ENCODE measurements at places on chromosomes 4 and X.
A peak's percentile ranks its signal among the peaks of the same experiment; 100 is the strongest.

- no peak for DNase-seq
Observed at GRCh38 chr4:3611778-3612177, 79.6 kb upstream of the LRPAP1 start.

GRCh38 chr4:163768014-163768413 is 273.5 kb downstream of the TMA16 start:
- DNase-seq = no peak

- no peak for DNase-seq
Observed at GRCh38 chr4:164730705-164731393, 23.1 kb upstream of the SMIM31 start.

DNA sequence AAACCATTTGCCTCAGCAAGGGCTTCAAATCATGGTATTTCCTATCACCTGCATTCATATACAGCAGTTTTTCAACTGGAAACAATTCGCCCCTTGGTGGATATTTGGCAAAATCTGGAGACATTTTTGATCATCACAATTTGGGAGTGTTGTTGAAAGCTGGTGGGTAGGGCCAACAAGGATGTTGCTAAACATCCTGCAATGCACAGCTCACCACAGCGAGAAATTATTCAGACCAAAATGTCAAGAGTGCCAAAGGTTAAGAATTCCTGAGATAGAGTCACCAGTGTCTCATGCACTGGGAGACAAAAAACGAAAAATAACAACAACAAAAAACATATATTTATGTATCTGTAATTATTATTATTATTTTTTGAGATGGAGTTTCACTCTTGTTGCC is 435.2 kb upstream of the CTSO start:
- no peak for DNase-seq

GRCh38 chrX:23890933-23891332 is 16.8 kb downstream of the APOO start:
- DNase-seq = no peak

DNA sequence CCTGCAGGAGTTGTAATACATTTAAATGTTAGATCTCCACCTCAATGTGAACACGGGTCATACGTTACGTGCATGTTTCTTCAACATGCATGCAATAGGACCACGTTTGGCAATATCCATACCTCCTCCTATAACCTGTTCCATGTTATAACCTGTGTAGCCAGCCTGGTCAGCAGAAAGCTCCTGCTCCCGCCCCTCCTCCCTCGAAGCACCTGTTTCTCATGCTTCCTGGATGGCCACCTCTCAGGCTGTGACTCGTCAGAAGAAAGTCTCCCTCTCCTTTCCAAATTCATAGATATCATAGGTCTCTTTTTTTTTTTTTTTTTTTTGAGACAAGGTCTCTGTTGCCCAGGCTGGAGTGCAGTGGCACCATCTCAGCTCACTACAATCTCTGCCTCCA is 96.5 kb downstream of the HMX1 start:
- no peak for DNase-seq

GRCh38 chr4:56310401-56311125 is 76.7 kb downstream of the AASDH start:
- DNase-seq = peak; percentile 8

- peak; percentile 45 for DNase-seq
Observed at GRCh38 chrX:44873415-44874276, 658 bp downstream of the KDM6A start.

GRCh38 chr4:98560321-98560720 is 98.1 kb downstream of the TSPAN5 start:
- DNase-seq = no peak

DNA sequence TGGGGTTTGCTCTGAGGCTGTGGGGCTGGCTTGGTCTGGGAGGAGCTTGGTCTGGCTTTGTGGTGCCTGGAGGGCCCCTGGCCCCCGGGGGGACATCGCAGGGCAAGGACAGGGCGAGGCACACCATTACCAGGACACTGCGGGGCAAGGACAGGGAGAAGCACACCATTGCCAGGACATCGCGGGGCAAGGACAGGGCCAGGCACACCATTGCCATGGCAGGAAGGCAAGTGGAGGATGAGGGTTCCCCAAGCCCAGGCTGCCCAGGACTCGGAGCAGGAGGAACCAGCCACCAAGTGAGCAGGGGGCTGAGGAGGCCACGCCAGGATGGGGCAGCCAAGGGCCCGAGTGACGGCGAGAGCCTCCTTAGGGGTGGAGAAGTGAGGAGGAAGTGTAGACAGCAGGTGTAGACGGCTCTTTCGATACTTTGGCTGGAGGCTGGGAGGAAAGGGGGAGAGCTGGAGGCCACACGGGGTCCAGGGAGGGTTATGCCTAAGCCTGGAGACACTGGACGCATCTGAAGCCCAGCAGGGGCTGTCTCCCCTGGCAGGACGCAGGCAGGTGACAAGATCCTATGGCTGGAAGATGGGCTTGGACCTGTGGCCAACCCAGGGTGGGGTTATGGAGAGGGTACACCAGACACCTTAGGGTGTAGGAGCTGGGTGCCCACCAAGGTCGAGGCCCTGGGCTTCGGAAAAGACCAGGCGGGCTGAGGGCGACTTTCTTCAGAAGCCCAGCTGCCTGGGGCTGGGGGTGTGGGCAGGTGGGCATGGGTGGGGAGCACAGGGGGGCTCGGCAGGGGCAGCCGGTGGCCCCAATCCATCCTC is 7.3 kb downstream of the NKX1-1 start:
- DNase-seq = no peak

GRCh38 chrX:56802428-56802827 is 73.4 kb downstream of the NBDY start:
- no peak for DNase-seq

- DNase-seq = no peak
Observed at GRCh38 chr4:168218645-168219044, 99.9 kb downstream of the DDX60 start.

DNA sequence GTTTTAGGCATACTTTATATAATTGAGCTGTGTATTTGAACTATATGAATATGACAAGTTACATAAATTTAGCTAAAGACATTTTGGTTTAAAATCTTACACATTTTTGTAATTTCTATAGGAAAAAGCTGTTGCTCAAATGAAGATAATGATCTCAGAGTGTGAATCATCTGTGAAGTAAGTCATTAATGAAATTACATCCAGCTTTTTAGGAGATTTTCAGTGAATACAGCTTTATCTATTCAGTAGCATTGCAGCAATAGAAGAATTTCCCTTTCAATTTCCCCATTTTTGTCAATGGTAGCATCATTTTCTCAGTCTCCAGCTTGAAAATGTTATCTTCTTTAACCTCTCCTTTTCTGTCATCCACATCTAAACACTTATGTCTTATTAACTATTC is 59.5 kb downstream of the CEP135 start:
- no peak for DNase-seq

- DNase-seq = no peak
Observed at GRCh38 chr4:103497692-103498091, 222.1 kb downstream of the TACR3 start.

DNA sequence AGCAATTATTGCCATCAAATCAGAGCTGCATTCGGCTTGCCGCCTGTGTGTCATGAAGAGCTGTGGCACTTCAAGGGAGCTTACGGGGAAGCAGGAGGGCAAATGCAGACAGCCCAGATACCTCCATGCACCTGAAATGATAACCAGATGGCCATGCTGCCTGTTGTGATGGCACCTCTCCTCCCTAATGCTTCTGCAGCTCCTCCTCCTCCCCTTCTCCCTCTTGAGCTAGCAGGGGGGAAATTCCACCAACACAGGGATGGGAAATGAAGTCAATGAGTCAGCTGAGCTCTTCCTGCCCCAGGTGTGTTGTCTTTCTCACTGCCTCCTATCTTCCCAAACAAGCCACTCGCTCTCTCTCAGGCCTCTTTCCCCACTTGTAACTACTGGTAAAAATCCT is 565.0 kb downstream of the BCOR start:
- no peak for DNase-seq

GRCh38 chr4:11196927-11197522 is 231.7 kb downstream of the HS3ST1 start:
- DNase-seq = no peak

DNA sequence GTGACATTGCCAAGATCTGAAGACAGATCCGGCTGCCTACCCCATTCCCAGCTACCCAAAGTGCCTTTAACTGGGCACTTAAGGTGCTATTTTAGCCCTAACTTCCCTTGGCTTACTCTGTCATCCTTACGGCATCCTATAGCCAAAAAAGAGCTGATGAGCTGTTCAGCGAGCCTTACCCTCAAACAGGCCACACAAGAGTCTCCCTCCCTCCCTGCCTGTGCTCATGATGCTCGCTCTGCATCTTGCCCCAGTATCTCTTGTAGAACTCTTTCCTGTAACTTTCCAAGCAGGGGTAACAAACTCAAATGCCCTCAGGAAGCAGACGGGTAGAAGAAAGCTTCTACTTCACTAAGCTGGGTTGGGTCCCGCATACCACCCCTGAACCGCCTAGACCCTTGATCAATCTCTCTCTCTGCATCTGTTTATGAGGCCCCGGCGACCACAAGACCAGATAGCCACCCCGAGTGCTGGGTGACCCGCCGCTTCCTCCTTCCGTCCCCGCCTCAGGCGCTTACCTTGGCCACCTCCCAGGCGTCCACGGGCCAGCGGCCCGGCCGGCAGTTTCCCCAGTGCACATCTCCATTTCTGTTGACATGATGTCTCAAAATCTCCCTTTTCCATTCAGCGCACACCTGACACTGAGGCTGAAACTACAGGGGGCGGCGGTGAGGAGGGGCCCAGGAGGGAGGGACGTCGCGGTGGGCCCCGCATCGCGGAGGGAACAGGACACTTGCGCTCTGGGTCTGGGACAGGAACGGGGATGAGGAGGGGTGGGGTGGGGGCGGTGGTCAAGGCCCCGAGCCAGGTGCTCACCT is 663 bp downstream of the CXorf38 start:
- DNase-seq = peak; percentile 33

DNA sequence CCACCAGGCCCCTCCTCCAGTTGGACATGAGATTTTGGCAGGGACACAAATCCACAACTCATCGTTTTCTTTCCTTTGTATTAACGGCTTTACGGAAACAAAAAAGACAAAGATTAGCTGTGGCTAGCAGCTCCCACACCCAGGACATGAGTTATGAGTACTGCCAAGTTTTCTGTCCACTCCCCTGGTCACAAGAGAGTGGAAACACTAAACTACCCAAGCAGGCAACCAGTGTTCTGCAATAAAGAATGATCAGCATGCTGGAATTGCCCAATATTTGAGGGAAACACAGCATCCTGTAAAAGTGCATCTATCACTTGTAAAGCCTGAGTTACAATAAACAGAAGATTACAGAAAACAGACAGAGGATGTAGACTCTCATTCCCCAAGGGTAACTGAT is 358.4 kb downstream of the NLGN4X start:
- no peak for DNase-seq

DNA sequence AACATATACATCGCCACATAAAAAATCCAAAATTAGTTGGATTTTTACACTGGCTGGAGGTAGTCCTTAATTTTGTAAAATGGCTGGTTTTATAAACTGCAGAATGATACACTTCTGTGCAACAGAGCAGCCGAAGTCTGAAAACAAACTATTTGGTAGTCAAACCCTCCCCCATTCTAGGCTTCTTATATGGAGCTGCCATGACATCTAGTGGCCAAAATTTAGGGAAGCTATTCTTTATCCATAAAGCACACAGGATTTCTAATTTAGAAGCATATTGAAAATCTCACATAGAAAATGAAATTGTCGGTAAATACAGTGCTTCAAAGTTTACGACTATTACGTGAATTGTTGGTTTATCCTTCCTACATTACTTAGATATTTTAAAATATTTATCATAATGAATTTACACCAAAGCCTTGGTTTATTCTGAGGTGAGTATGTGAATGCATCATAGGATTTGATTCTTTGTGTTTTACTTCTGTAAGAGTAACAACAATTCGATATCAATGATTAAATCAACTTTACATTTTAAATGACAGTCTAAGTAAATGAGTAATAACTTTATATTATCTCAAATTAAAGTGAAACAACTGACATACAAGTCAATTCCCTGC is 113.4 kb upstream of the FAM241A start:
- peak; percentile 29 for DNase-seq

GRCh38 chrX:152313529-152314302 is 137.4 kb downstream of the GABRA3 start:
- no peak for DNase-seq

GRCh38 chr4:921830-922331 is 10.2 kb downstream of the GAK start:
- DNase-seq = peak; percentile 72

DNA sequence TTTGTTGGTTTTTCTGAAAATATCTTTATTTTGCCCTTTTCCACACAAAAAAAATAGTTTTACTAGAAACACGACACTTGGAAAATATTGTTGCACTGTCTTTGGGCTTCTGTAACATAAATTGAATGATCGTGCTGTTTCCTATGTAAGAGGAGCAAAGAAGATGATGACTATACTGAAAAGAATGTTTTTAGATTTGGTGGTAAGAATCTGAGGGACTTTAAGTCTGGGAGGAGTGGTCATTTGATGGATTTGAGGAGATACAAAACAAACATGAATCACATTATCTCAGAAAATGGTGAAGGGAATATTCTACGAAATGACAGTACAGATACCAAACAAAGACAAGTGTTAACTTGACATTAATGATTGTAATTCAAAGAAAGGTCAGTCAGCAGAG is 328.8 kb downstream of the ADAM29 start:
- DNase-seq = no peak

GRCh38 chr4:134278675-134279074 is 77.1 kb upstream of the PABPC4L start:
- no peak for DNase-seq

GRCh38 chr4:3522651-3523050 is 9.6 kb downstream of the LRPAP1 start:
- no peak for DNase-seq

DNA sequence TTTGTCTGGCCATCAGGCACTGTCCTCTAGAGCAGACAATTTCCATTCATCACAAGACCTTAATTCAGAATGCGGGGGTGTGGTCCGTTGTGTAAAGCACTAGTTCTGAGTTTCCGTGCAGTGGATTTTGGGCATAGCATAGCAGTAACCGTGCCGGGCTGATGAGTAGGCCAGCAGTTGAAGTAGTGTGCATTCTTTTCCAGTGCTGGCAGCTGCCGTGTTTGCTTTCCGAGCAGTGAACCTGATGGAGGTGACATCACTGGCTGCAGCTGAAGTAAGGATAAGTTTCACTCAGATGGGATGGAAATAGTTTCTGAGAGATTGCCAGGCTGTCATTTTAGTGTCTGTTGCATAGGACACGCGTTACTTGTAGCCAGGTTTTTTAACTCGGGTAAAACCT is 107.0 kb upstream of the STIM2 start:
- no peak for DNase-seq

DNA sequence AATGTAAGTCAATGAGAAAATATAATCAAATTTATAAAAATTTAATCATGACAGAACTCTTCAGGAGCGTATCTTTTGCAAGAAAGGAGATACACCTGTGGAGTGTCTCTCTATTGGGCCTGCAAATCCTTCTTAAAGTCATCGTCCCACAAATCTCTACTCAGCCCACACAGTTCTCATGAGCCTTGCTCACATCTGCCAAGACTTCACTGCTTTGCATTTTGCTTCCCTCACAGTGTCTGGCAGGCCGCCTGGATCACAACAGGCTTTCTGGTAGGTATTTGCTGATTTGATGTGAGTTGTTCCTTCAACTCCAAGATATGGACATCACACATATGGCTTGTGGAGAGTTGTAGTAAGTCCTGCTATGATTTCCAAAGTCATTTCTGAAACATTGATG is 183.1 kb upstream of the ARX start:
- DNase-seq = no peak

- DNase-seq = no peak
Observed at GRCh38 chr4:41160012-41160789, 54.1 kb downstream of the APBB2 start.

Data from OCI-LY7 (cell line).